ENCODE measurements at places on chromosomes 4 and X.
A peak's percentile ranks its signal among the peaks of the same experiment; 100 is the strongest.

GRCh38 chr4:42391355-42391664 is 6.0 kb upstream of the SHISA3 start:
- no peak for DNase-seq

DNA sequence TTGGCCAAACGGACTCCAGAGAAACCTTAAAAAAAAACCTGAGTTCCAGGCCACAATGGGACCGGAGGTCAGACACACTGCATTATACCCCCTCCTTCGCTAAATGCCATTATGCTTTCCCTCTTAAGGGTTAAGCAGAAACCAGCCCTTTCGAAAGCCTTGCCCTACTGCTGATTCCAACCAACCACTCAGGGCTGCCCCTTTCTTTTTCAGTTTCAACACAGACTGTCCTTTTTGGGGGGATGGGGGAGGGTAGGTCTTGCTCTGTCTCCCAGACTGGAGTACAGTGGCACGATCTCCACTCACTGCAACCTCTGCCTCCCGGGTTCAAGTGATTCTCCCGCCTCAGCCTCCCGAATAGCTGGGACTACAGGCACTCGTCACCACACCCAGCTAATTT is 49.5 kb upstream of the MAN2B2 start:
- DNase-seq, result no peak

DNA sequence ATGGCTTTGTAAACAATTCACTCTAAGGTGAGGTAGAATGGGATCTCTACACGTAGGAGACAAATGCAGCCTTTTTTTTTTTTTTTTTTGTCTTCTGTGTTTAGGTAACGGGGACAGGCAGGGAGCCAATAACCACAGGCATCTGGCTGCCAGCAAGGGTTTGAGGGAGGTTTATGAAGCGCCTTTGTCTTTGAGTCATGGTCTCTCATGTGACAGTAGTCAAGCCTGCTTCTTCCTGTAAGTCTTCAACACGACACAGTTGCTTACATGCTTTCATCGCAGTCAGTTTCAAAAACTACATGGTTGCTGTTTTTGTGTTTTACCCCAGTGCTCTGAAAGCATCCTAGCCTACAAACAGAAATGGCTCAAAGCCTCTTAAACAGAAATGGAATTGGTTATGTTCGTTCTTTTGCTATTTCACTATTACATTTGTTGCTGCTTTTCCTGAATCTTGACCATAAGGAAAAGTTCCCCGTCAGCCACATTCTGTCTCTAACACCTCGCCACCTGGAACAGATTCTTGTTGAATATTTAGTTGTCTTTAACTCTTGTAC is 127.8 kb upstream of the METTL14 start:
- DNase-seq, result peak; percentile 83

DNA sequence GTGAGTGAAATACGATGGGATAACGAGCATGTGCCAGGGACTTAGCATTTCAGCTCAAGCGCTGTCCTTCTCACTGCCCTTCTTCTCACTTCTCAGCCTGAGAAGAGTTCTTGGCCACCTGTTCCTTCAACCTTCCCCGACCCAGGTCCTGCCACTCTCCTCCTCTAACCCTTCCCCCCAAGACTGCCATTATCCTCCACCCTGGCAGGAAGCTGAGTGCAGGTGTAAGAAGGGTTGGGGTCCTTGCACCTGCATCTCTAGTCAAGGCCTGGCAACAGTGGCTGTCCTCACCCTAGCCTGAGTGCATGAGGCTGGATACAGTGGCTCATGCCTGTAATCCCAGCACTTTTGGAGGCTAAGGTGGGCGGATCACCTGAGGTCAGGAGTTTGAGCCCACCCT is 19.9 kb upstream of the STIM2 start:
- no peak for DNase-seq

All from foreskin fibroblast (primary cell).